ENCODE measurements at places on chromosomes 1 and 21.

DNA sequence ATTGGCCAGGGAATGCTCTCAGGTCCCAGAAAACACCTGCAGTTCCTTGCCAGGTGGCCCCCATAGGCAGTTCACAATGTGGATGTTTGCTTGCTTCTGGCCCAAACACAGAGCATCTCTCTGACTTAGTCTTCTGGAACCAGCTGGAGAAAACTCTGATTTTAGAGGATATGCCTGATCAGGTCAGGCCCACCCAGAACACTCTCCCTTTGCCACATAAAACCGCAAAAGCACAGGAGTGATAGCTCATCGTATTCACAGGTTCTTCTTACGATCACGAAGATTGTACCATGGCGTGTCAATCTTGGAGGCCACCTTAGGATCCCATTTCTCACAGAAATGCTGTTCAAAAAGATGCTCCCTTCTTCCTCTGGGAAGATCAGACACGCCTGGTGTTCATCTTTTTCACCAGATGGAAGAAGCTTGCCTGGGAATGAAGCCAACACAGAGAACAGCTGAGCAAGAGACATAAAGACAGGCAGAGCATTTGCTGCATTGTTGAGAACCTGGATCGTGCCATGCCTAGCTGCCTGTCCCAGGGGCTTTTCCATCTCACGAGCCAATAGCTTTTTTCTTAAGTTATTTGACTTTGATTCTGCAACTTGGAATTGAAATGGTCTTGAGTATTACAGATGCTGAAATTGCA, 11.6 kb upstream of the CD247 start:
- no peak for DNase-seq

DNA sequence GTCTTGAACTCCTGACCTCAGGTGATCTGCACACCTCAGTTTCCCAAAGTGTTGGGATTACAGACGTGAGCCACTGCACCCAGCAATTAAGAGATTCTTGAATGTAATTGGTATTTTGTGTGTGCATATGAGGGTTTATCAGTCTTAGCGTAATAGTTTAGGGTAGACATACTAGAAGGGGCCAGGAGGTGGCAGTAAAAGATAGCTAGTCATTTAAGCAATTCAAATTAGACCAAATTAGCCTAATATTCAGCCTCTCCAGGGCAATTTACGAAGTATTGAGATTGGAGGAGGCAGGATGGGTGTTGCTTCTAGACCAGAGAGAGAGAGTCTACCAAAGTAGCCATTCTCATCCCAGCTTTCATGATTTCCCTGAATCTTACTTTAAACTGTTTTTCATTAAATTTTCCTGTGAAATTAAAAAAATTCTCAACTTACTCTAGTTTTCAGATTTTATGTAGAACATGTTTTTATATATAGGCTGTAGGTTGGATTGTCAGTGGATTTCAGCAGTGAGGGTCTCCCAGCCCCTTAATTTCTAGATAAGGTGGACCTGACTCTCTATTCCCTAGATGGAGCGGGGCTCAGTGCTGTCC, 119.7 kb downstream of the HHAT start:
- no peak for DNase-seq

GRCh38 chr1:156927215-156928042, 7.0 kb downstream of the LRRC71 start:
- peak; percentile 12 for DNase-seq

- DNase-seq = no peak
Measured at GRCh38 chr21:29582855-29583254, 284.1 kb downstream of the BACH1 start.

- no peak for DNase-seq
Measured at GRCh38 chr1:236159704-236160539, 17.6 kb downstream of the GPR137B start.

- DNase-seq = no peak
Measured at GRCh38 chr21:41926807-41927171, 27.0 kb downstream of the C2CD2 start.

DNA sequence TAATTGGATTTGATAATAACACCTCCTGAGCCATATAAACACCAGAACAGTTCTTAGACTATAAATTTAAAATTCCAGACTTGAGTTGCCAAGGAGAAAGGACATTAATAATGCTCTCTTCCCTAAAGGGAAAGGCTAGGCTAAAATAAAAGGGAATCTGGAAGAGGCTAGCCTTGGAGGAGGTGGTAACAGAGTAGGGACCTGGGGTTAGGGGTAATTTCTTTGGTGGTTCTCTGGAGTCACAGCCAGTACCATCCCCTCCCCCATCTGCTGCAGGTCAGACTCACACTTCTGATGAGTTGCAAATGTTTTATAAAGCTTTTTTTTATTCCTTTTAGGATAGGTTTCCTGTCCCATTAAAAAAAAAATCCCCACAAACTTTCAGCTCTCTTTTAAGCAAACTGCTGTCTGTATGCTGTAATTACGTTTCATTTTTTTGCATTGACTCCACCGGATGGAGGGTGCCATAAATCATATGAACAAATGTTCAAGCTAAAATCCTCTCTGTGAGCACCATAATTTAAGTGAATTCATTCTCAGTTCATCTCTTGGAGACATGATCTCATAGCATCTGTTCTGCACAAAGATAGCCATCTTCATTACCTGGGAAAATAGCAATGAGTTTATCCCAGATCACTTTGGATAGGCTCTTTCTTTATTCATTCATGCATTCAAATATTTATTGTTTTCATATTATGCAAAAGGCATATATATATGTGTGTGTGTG, 379.6 kb downstream of the TTLL7 start:
- DNase-seq = no peak

DNA sequence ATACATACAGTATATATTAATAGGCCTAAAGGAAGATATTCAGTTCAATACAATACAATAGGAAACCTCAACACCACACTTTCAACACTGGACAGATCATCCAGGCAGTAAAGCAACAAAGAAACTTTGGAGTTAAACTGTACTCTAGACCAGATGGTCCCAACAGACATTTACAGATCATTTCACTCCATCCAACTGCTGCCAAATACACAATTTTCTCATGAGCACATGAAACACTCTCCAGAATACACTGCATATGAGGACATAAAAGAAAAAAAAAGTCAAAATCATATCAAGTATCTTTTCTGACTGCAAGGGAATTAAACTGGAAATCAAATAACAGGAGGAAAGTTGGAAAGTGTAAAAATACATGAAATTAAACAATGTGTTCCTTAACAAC, 607.5 kb upstream of the BRINP3 start:
- no peak for DNase-seq

- DNase-seq = no peak
Measured at GRCh38 chr21:46057111-46057709, 40.7 kb upstream of the COL6A2 start.

DNA sequence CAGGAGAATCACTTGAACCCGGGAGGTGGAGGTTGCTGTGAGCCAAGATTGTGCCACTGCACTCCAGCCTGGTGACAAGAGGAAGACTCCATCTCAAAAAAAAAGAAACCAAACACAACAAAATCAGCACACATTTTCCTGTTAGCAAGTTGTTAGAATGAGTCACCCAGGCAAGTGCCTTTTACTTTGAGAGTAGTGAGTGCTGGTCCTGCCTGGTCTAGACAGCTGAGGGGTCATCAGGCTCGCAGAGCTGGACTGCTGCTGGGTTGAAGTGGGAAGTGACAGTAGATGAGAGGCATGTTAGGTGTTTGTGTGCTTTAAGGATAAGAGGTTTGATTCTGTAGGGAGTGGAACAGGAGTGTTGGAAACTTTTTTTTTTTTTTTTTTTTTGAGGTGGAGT, 31.9 kb downstream of the GNPAT start:
- no peak for DNase-seq

- DNase-seq = no peak
Measured at GRCh38 chr1:227093309-227093708, 153.2 kb downstream of the COQ8A start.

Measured in epithelial cell of prostate (primary cell).